Right kidney (tissue), 9 donors: ENCODE measurements at places on chromosomes 3 and 15.
A peak's percentile ranks its signal among the peaks of the same experiment; 100 is the strongest.

DNA sequence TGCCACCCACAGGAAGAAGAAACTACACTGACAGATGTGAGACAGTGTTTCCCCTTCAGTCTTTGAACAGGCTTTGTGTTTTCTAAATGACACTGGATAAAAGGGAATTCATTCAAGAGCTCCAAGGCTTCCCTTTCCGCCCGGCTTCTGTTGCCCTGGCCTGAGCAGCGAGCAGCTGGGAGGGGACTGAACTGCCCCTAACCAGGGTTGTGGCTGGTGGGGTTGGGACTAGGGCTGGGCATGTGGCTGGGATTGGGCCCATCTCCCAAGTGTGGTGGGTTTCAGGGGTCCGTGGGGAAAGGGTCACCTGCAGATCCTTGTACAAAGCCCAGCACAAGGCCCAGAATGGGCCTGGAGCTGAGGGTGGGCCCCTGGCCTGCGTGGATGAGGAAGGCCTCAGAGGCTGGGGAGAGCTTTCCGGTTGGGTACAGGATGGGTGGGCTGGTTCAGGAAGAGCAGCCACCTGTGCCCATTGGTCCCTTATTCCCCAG is 10.4 kb downstream of the VILL start:
- DNase-seq: peak; percentile 0

- no peak for DNase-seq
These were observed 621 bp downstream of the SOX14 start for GRCh38 chr3:137764563-137765309.

DNA sequence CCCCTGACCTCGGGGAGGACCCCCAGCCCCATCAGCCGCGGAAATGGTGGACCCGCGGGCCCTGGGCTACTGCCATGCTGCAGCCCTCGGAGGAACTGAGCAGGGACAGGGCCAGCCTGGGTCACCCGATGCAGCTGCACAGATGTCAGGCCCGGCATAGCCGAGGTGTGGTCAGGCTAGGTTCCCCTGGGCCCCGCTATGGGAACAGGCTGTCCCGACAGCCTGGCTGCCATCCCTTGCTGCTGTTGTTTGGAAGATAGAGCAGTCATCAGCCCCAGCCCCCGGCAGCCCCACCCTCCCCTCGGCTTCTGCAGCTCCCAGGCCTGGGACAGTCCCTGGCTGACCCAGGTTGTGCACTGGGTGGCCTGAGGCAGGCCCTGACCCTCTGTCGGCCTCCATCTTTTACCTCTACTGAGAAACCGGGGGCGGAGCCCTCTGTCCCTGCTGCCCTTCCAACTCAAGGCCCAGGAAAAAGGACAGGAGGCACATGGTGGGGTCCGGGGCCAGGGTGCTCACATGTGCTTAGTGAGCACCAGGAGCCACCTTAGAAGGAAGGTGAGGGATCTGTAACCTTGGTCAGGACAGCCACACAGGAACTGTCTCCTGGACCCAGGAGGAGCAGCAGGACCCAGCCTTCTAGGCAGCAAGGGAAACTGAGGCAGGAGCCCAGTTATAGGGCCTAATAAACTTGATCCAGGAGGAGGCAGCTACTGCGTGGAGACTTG is 31.5 kb upstream of the FBLN2 start:
- no peak for DNase-seq

- DNase-seq: no peak
These were observed 116.2 kb downstream of the CHSY1 start for GRCh38 chr15:101135532-101136166.

- no peak for DNase-seq
These were observed 68.9 kb downstream of the RNF13 start for GRCh38 chr3:149881879-149882278.

DNA sequence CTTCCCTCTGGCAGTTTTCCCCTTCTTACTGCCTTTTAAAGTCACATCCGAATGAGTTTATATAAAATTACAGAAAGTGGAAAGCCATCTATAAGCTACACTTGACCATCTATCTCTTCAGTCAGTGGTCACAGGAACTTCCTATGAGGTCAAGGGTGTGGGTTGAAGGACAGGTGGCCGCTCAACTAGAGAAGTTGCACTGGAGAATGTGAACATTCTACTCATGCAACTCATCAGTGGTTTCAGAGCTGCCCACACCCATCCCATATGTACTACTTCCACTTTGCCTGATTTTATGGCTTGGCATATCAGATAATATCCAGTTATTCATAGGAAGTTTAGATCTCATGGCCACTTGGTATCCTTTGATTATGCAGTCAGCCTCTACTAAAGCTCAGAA is 57.4 kb upstream of the TMEM158 start:
- DNase-seq: no peak

DNA sequence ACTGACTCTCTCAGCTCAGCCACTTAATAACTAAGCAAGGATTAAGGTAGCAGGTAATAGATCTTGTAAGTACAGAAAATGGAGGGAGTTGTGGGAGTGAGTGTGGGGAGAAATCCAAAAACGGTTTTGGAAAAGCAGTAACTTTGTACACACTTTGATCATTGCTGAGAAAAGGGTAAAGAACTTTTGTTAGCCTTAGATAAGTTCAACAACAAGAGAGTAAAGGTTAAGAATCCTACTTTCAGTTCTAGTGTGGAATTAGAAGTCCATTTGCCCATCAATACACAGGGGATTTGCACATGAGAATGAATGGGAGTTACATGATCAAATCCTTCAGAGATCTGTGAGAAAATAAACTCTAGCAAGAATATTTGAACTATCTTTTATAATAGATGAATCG is 528.7 kb downstream of the SOX2 start:
- DNase-seq: no peak

- no peak for DNase-seq
These were observed 427.2 kb downstream of the OCA2 start for GRCh38 chr15:27671819-27672437.

DNA sequence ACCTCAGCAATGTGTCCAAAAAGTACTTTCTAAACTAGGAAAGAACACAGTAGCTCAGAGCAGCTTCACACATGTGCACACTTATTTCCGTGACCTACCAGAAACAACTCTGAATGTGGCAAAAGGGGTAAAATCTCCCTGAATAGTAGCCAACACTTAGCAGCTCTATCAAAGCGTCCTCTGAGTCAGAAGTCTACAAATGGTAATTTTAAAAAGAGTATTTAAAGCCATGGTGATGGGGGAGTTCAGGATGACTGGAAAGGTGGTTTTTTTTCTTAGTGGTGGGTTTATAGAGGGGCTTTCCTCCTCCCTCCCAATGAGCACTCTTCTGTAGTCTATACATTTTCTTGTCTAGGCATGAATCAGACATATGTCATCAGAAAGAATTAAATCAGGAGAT is 223.8 kb upstream of the PRICKLE2 start:
- DNase-seq: no peak

GRCh38 chr3:50248387-50248786 is 12.4 kb downstream of the GNAI2 start:
- no peak for DNase-seq

GRCh38 chr3:119177321-119177720 is 3.9 kb downstream of the UPK1B start:
- no peak for DNase-seq

- DNase-seq: no peak
These were observed 76.8 kb downstream of the IMPG2 start for GRCh38 chr3:101243285-101244211.
